ENCODE measurements at places on chromosomes 3 and 15.

- DNase-seq = no peak
These were observed 64.2 kb downstream of the WWTR1 start for GRCh38 chr3:149593418-149594160.

DNA sequence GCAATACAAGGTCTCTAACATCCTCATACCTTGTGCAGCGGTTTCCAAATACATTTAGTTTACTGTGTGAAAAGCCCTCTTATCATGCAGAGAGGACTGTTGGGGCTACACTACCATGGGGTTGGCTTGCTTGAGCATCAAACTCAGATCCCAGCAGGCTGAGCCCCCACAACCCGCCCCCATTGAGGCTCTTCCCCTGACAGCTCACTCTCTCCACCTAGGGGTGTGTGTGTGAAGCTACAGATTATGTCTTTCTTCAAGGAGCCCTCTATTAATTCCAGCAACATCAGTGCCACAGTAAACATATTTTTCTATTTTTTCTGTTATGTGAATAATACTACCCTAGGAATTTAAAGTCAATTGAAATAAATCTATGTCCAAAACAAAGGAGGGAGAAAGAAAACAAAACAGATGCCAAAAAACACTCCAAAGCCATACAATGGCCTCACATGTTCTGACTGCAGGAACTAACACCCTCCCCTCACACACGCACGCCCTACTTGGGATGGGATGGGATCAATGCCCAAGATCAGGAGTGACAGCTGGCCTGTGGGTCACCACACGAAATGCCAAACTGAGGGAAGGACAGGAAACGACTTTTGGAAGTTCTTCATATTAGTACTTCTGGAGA lies 14.7 kb downstream of the TM4SF4 start:
- no peak for DNase-seq

DNA sequence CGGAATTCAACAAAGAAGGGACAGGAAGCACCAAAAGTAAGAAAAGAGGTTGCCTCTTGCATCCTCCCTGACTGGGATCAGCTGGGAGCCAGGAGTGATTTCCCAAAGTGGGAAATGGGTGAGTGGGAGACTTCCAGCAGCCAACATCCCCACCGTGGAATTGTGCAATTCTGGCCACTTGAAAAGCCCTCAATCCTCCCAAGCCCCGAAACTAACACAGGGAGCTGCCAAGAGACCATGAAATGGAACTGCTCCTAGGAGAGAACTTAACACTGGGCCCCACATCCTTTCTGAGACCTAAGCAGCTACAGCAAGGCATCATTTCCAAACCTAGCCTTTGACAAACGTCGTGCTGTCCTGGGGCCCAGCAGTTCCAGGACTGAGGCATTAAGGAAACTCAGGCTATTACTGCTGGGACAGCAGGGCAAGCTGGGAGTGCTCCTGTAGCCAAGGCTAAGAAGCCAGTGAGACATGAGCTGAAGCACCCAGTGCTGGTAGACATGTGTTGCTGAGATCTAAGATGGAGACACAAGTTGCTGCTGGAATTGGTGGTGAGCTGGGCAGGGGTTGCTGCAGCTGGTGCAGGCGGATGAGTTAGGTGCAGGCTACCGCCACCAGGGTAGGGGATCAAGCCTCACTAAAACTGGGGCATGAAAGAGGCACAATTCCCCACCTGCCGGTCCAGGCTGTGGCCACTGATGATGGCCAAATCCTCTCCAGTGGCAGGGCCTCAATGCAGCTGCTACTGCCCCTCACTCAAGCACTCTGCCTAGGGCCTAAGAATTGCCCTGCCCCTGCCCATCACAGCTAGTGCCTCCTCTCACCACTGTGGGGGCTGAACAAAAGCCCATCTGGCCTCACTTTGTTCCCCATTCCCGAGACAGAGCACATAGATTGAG lies 43.9 kb downstream of the ALDH1A2 start:
- no peak for DNase-seq

GRCh38 chr3:13012221-13012691 lies 61.0 kb downstream of the IQSEC1 start:
- DNase-seq = no peak

- no peak for DNase-seq
These were observed 7.6 kb upstream of the SEMA7A start for GRCh38 chr15:74441248-74441941.

- peak; percentile 55 for DNase-seq
These were observed 187.1 kb downstream of the ITPR1 start for GRCh38 chr3:4680227-4680691.

DNA sequence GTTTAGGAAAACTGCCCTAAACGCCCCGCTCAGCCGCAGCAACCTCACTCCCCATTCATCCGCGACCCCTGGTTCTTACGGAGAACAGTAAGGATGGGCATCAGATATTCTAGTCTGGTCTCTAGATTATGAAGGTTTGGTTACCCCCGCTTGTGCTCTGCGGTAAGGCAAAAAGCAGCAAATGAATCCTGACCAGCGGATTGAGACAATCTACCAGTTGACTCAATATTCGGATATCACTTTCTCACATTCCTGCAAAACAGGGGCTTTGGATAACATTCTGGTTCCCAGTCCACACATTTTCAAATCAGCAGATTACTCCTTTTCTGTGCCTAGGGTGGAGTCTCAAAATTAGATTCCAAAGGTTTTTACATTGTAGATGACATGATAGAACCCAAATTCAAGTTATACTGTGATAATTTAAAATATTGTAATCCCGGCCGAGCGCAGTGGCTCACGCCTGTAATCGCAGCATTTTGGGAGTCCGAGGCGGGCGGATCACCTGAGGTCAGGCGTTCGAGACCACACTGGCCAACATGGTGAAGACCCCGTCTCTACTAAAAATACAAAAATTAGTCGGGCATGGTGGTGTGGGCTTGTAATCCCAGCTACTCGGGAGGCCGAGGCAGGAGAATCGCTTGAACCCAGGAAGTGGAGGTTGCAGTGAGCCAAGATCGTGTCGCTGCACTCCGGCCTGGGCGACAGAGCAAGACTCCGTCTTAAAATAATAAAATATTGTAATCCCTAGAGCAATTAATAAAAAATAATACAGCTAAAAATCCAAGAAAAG lies 1.1 kb upstream of the CYFIP1 start:
- DNase-seq = no peak

GRCh38 chr15:55873024-55873720 lies 120.2 kb downstream of the NEDD4 start:
- DNase-seq = peak; percentile 66

- DNase-seq = no peak
These were observed 182.8 kb downstream of the TLE3 start for GRCh38 chr15:69914960-69915359.

DNA sequence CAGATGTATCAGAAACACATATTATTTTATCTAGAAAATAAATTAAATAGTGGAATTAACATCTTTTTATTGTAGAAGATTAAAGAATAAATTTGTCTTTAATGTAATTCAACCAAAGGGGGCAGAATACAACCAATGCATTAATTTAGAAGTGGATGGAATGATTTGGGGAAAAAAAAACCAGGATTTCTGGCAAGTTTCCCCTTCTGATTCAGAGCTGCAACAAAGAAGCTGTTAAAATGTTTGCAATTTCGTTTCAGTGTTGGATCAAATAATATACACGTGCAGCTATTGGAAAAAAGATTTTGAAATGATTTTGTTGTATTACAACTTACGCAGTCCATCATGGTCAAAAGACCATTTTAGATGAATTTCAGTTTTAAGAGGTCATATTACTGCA lies 71.6 kb upstream of the ZNF280D start:
- DNase-seq = no peak

DNA sequence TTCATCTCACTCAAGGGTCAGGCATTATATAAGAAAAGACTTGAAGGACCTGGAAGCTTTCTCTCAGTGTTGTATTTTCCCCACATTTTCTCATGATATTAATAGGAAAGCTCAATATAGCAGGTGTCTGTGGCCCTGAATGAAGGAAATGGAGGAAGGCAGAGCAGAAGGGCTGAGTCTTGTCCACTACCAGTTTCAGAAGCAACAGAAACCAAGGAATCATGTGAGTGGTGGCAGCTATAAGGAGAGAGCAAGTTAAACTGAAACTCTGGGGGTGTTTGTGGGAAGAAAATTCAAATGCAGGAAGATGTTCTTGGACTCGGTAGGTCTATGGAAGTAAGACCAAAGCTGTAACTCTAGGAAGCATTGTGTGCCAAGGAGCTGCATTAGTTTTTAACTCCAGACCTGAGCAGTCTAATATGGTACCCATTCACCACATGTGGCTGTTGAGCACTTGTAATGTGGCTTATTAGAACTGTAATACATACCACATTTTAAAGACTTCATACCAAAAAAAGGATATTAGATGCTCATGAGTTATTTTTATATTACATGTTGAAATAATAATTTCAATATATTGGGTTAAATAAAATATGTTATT lies 278.8 kb upstream of the GADL1 start:
- DNase-seq = no peak

DNA sequence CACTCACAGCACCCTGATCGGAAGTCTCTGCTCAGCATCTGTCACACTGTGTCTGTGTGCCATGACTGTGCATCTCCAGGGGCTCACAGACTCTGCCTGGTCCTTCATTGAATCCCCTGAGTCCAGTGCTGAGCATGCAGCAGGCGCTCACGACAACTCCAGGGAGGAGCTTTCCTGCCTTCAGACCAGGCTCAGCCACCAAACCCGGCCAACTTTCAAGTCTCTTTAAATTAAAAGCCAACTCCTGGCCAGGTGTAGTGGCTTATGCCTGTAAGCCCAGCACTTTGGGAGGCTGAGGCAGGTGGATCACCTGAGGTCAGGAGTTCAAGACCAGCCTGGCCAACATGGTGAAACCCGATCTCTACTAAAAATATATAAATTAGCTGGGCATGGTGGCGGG lies 24.2 kb downstream of the GRAMD2A start:
- DNase-seq = no peak

DNA sequence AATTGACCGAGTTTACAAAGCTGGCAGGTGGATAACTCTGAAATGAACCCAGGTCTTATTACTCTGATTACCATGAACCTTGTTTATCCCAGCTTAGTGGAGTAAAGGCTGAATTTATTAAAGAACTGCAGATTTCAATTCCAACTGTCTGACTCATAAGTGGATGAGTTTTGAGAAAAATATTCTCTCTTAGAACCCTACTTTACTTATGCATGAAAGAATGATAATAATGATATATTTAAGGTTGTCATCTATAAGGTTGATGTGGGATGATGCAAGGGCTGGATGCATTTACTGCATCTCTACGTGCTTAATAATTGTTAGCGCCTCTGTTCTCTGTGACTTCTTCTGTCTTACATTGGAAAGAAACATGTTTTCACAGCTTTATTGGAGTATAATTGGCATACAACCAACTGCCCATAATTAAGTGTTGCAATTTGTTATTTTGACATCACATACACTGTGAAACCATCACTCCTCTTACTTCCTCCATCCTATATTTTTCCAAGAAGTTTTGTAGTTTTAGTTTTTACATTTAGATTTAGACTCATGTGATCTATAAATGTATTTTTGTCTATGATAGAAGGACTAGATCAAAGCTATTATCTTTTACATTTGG lies 771.2 kb upstream of the ARRDC4 start:
- peak; percentile 9 for DNase-seq

DNA sequence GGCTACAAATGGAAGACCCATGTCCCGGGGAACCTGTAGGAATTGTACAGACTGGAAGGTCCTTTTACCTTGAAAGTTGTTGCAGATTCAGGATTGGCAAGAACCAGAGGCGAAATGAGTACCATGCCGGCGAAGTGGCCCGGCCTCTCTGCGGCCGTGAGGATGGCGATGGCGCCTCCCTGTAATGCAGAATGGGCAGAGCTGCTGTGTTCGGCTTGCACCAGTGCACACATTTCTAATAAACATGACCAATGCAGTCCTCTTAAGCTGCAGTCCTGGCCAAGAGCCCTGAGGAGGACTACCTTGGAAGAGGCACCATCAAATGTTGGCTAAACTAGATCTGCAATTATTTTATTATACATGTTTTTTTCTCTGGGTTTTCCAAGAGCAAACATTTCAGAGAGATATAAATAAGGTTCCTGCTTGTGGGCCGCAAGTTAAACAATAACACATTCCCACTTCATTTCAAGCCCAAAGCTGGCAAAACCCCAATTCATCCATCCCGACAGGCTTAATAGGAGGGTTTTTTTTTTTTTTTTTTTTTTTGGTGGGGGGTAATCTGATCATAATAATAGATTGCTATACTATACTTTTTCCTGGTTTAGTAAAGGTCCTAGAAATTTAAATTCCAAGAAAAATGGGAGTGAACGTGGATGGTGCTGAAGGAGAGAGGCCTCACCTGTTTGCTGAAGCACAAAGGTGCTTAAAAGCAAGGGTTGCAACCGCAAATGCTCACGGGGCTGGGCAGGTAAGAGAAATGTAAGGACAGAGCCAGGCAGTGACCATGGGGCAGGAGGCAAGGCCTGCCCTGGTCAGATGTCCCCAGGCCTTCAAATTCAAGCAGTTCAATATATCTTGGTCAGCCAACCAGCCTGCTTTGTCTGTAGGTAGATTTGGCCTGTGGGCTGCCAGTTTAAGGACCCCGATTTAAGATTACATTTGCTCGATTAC lies 48.5 kb downstream of the ABTB1 start:
- no peak for DNase-seq

- no peak for DNase-seq
These were observed 22.9 kb upstream of the SMAD6 start for GRCh38 chr15:66679061-66679656.

DNA sequence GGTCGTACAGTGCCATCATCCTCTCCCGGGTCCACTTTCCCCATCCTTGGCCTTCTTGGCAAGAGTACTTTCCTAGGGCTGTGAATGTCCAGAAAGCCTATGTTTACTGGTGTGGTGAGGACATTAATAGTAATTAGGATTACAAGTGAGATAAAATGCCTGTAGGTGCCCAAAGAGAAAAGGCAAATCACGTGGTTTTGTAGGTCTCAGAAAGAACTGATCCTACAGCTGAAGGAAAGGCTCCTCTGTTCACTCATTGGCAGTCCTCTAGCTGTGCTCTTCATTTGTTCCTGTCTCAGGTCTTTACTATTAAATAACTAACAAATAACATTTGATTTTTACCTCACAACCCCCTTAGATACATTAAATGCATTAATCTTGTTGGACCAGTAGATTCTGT lies 220.1 kb upstream of the CBLB start:
- DNase-seq = no peak

- DNase-seq = no peak
These were observed 1.2 kb downstream of the TRIM71 start for GRCh38 chr3:32818970-32819511.

DNA sequence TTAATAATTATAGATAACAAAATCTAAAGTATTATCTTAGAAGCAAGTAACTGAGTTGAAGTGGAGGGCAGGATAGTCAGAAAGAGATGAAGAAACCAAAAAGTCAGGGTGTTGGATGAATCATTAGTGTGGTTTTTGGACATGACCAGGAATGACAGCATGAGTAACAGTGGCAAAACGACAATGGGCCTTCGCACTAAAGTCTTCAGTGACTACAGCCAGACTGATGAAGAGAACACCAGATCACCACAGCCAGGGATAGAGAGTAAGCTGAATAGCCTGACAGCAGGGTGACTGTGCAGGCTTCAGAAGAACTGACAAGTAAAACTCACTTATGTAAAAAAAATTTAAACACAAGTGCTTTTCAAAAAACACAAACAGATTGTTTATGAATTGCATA lies 96.0 kb upstream of the MELTF start:
- DNase-seq = peak; percentile 62

Data from iris pigment epithelial cell (primary cell).